ENCODE measurements at places on chromosomes 16 and 17. TPM values are rescaled to one million over a fixed set of nuclear protein-coding genes. Genes with fewer than 3 reads are reported as not detected.

CIBAR2 gene
- total RNA-seq = not detected

FBF1 gene
- 2.6 TPM for total RNA-seq

NOD2 gene
- total RNA-seq = 0.34 TPM

CTRB2 gene
- total RNA-seq = not detected

NPB gene
- 0.11 TPM for total RNA-seq

CHTF18 gene
- total RNA-seq = 3.1 TPM

HEATR9 gene
- not detected for total RNA-seq

SLC5A11 gene
- not detected for total RNA-seq

COG4 gene
- total RNA-seq = 56.2 TPM

TMEM238L gene
- not detected for total RNA-seq

CHP2 gene
- not detected for total RNA-seq

GRN gene
- total RNA-seq = 551 TPM

CACNG4 gene
- not detected for total RNA-seq

STRADA gene
- total RNA-seq = 22.4 TPM

SLC6A2 gene
- total RNA-seq = 0.11 TPM

EFNB3 gene
- 0.52 TPM for total RNA-seq

FOXJ1 gene
- total RNA-seq = under 0.01 TPM

CALB2 gene
- not detected for total RNA-seq

KRT33A gene
- not detected for total RNA-seq

SCNN1G gene
- 2.2 TPM for total RNA-seq

MAF gene
- 108 TPM for total RNA-seq

COTL1 gene
- 77.5 TPM for total RNA-seq

CPHXL gene
- not detected for total RNA-seq

IL34 gene
- 1.4 TPM for total RNA-seq

ALOX12 gene
- not detected for total RNA-seq

FN3K gene
- total RNA-seq = 3.8 TPM

C17orf100 gene
- 0.43 TPM for total RNA-seq

PTGES3L gene
- total RNA-seq = 0.09 TPM

SEBOX gene
- not detected for total RNA-seq

RNF213 gene
- 79.5 TPM for total RNA-seq

EME2 gene
- 3.8 TPM for total RNA-seq

ACSM5 gene
- total RNA-seq = 3.7 TPM

PHKG2 gene
- 17.4 TPM for total RNA-seq

All from dermis lymphatic vessel endothelial cell (primary cell).